ENCODE measurements at places on chromosomes 11 and 22. TPM values are rescaled to one million over a fixed set of nuclear protein-coding genes. Genes with fewer than 3 reads are reported as not detected.

DNA sequence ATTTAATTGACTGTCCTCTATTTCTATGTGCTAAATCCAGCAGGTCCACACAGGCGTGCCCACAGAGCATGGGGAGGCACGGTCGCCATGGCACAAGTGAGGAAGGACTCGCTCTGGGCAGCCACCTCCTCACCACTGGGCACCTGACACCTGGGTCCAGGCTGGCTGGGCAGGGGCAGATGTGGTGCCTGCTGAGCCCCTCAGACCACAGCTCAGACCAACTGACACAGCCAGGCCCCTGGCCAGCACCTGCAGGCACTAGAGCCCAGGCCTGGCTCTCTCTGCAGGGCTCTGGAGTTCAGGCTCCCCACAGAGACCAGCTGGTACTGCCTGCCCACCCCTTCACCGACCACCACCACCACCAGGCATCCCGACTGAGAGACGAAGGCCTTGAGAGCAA, 27.9 kb downstream of the LINC01488 start:
- no peak for DNase-seq

- DNase-seq: no peak
Measured at GRCh38 chr11:27460158-27460978, 12.2 kb downstream of the LGR4 start.

DNA sequence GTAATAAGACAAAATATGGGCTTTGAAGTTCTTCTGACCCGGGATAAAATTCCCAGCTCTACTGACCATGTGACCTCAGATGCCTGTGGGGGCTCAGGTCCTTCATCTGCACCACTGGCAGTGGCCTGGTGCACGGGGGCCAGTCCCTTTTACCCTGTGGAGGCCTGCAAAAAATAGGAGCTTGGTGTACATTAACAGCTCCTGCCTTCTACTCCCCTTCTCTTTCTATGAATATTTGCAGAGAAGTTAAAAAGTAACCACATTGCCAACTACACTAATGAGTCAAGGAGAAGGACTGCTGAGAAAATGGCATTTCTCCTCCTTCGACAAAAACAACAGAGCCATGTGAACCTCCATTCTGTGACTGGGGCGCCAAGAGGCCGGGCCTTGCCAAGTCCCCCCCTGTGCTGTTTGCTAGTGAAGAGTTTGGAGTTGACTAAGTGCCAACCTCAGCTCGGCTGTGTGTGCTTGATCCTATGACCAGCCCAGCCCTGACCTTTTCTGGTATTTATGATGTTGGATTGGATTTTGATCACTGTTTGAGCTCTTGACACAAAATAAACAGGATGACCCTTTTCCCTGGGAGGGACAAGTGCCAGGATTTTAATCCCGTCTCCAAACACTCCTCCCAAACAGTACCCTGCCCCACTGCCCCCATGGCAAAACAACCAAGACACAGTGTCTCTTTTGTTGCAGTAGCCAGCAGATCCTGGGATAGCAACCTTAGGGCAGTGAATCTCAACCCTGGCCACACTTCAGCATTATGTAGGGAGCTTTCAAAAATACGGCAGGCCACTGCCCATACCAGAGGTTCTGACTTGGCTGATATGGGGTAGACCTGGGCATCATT, 380.1 kb downstream of the LARGE1 start:
- DNase-seq: peak; percentile 40

DNA sequence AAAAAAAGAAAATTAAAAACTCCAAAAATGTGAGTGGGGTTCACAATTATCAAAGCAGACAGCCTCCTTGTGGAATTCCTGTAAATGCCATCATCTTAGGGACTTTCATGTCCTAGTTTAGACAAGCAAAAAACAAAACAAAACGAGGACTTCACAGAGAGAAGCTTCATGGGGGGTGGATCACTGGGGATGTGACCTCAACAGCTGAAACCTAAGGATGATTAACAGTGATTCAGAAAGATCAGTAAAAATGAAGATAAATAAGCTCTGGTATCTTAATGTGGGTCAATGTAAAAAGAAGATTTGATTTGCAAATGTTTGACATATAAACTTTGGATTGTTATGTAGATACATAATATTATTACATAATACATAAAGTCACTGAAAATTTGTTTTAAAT, 8.1 kb upstream of the OR10W1 start:
- peak; percentile 31 for DNase-seq

DNA sequence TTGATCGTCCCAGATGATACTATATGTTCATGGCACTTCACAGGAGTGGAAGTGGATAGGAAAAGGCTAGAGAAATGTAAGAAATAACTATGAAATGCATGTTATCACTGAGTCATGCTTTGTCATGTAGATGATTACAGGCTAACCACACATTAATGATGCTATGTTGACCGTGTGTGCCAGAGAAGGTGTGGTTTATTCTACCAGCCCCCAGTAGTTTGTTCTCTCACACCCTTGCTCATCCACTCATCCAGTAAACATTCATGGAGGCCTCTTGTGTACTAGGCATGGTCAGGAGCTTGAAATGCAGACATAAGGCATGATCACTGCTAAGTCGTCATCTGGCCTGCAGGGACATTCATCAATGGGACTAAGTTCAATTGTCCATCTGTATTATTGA, 153.0 kb upstream of the PITPNB start:
- peak; percentile 61 for DNase-seq

The PPP6R2 gene
- total RNA-seq: 58.4 TPM

The CCDC179 gene
- total RNA-seq: not detected

The FJX1 gene
- total RNA-seq: 37.0 TPM

The LGR4 gene
- total RNA-seq: 59.2 TPM
